ENCODE measurements at places on chromosomes 3 and 15.

DNA sequence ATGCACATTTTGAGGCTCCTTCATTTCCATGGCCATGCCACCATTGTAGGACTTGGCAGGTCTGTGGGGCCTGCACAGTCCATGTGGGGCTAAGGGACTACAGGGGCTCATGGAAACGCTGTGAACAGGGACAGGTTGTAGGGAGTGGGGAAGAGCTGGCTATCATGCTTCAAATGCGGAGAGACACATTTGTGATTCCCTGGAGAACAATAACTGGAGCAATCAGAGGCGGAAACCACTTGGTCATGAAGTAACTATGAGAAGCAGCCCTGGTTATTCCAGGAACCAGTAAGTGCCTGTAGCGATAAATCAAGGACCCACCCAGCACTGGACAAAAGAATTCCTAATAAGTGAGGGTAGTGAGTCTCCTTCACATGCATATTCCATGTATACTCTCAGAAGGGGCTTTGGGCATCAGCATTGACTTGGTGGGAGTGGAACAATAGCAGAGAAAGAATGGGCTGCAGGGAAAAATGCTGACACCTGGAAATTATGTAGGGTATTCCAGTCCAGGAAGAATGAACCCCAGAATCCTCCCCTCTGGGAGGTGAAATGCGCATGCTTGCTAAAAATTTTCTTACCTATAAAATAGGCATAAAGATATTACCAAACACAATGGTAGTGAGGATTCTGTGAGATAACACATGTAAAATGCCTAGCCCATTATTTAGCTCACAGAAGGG lies 251.4 kb upstream of the ROPN1 start:
- DNase-seq = no peak

DNA sequence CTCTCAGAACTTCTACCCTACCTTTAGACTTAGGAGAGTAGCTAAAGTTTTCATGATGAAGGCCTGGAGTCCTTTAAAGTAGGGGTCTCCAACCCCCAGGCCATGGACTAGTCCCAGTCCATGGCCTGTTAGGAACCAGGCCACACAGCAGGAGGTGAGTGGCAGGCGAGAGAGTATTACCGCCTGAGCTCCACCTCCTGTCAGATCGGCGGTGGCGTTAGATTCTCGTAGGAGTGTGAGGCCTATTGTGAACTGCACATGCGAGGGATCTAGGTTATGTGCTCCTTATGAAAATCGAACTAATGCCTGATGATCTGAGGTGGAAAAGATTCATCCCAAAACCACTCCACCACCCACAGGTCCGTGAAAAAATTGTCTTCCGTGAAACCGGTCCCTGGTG lies 18.3 kb upstream of the CACNA2D3 start:
- no peak for DNase-seq

DNA sequence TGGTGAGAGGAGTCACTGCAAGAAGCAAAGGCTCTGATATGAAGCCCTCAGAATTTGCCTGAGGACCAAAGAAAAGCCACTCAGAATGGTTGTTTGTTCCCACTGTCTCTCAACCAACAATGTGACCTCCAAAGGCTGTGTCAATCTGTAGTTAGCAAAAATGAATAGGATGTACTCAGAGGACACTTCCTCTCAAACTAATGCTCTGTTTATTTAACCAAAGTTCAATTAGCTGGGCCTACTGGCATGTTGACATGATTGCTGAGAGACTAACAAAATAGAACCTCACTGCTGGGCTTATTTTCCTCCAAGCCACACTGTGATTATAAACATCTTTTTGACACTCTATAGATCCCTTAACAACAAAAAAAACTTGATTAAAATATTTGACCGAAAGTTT lies 522.5 kb downstream of the OCA2 start:
- no peak for DNase-seq

- DNase-seq = no peak
Measured at GRCh38 chr3:99545941-99546580, 92.3 kb upstream of the COL8A1 start.

GRCh38 chr15:30043211-30043655 lies 39.5 kb upstream of the GOLGA8J start:
- no peak for DNase-seq
